ENCODE measurements at places on chromosomes 16 and 17. TPM values are rescaled to one million over a fixed set of nuclear protein-coding genes. Genes with fewer than 3 reads are reported as not detected.
A peak's percentile ranks its signal among the peaks of the same experiment; 100 is the strongest.

Gene PNMT
- total RNA-seq, result 1.1 TPM

Gene PABPN1L
- 0.23 TPM for total RNA-seq

Gene SLC47A2
- total RNA-seq, result 2.7 TPM

Gene TRAPPC2L
- 71.7 TPM for total RNA-seq

DNA sequence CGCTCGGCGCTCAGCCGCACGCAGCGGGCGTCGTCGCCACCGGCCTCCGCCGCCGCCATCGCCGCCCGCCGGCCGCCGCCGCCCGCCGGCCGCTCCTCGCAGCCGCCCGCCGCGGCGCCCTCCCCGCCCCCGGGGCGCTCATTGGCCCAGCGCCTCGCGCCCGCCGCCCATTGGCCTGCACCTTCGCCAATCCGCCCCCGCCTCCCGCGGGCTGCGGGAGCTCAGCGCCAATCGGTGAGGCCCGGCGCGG lies at the start of gene PGP:
Gene PGP, minus strand, starts transcription at position 122 of the 250 bp plus-strand sequence. Its CDS starts 63 bp downstream, at position 59.
- ATAC-seq, result no peak

DNA sequence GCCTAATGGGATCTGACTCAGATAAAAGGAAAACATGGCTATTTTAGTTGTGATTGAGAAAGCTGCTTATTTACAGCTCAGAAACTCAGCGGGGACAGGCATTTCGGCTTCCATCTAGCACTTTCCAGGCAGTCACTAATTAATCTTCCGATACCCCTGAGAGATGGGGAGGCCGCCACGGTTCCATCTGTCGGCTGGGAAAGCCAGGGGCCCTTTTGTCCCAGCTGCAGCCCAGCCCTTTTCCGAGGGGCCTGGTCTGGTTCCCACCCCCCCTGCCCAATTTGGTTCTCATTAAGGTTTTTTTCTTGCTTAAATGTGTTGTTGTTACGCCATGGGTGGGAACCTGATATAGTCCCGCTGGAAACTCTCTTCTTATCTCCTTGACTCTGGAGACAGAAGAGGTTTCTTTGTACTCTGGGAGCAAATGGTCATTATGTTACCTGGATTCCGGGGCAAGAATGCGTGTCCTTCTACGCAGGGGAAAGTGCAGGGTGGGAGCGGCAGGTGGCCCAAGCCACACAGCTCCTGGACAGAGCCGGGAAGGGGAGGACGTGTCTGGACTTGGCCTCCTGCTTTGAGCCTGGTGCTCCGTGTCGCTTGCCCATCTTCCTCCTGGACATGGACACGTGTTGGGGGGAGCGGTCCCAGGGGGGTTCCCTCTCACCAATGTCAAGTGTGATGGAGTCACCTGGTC lies 50.9 kb upstream of the GSE1 start:
- ATAC-seq, result peak; percentile 18

GRCh38 chr17:68035131-68035522 lies 408 bp upstream of the KPNA2 start:
- ATAC-seq, result peak; percentile 81

DNA sequence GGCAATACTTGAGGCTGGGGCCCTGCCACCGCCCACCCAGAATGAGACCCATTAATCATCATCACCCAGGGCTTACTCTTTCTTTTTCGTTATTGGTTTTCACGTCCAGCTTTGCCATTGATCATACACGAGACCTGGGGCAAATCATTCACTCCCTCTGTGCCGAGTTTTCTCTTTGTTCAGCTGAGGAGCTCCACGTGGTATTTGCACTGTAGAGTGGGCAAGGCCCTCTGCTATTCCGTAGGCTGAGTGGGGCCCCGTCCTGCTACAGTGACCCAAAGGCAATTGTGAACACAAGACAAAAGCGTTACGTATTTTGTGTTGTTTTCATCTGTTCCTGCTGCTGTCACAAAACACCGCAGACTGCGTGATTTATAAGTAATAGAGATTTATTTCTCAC lies 23.6 kb upstream of the CBX2 start:
- peak; percentile 76 for ATAC-seq

- no peak for ATAC-seq
Measured at GRCh38 chr17:68239632-68240366, 8.0 kb upstream of the AMZ2 start.

DNA sequence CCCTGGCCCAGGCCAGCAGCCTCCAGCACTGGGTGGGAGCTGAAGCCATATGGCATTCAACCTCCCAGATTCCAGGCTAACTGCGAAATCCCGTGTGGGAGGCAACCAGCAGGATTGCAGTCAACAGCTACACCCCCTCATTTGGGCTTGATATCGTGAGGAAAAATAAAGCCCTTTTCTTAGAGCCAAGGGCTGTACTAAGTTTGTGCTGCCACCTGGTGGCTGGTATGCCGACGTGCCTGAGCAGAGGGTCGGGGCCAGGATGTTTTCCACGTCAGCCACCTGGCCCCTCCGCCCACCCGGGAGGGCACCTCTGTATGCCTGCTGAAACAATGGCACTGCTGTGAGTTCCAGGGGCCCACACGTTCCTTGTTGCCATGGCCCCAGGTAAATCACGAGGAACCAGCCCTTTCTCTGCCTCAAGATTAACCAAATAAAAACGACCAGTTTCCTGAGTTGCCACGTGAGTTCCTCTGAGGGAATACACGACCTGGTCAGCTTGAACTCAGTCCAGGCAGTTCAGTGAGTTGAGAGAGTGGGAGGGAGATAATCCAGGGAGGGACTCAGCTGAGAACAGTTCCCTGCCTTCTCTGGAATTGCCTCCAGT lies 9.0 kb downstream of the TMEM98 start:
- ATAC-seq, result peak; percentile 72

DNA sequence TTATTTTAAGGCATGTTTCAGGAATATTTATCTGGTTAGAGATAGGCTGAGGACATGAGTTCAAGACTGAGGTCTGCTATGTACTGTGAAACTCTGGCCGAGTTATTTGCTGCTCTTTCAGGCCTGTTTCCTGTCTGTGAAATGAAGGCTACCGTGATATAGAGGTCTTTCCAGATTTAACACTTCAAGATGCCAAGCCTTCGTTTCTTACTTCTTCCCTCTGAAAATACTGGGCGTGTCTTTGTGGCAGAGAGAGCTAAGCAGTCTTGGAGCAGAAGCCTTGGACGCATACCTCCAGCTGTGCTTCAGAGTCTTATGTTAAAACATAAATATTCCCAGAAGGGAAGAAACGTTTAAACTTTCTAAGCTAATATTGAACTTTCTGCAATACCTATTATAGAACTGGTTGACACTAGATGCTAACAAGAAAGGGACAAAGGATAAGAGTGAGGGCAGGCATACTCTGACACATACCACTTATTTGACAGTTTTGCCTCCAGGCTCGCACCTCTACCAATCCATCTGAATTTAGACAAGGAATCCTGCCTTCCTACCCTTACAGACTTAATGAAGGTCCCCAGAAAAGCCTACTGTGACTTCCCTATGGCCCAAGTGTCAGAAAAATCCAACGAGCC lies 17.5 kb downstream of the WIPI1 start:
- ATAC-seq, result no peak

DNA sequence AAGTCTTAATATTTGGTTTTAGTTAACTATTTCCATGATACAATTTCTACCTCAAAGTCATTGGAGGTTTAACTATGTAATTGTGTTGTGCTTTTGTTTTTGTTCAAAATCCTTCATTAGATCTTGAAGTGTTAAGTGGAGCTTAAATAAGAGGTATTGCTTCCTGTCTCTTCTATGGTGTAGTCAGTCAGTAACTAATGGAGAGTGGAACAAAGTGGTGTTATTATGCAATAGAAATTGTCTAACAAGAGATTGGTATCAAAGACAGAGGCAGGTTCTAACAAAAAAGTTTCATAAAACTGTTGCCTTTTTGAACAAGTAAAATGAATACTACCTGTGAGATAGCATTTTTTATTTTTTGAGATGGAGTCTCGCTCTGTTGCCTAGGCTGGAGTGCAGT lies 45.2 kb downstream of the GRB7 start:
- ATAC-seq, result no peak

DNA sequence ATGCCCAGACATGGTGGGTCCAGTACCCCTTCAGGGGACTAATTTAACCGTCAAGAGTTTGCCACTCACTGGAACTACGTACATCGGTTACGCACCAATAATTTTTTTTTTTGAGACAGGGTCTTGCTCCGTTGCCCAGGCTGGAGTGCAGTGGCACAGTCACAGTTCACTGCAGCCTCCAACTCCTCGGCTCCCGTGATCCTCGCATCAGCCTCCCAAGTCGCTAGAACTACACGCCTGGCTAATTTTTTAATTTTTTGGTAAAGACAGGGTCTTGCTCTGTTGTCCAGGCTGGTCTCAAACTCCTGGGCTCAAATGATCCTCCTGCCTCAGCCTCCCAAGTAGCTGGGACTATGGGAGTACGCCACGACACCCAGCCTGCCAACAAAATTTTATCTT lies 15.6 kb downstream of the RPH3AL start:
- ATAC-seq, result no peak

- no peak for ATAC-seq
Measured at GRCh38 chr16:67255553-67256221, 6.9 kb downstream of the SLC9A5 start.

- no peak for ATAC-seq
Measured at GRCh38 chr16:9484426-9484825, 393.0 kb downstream of the HAPSTR1 start.

DNA sequence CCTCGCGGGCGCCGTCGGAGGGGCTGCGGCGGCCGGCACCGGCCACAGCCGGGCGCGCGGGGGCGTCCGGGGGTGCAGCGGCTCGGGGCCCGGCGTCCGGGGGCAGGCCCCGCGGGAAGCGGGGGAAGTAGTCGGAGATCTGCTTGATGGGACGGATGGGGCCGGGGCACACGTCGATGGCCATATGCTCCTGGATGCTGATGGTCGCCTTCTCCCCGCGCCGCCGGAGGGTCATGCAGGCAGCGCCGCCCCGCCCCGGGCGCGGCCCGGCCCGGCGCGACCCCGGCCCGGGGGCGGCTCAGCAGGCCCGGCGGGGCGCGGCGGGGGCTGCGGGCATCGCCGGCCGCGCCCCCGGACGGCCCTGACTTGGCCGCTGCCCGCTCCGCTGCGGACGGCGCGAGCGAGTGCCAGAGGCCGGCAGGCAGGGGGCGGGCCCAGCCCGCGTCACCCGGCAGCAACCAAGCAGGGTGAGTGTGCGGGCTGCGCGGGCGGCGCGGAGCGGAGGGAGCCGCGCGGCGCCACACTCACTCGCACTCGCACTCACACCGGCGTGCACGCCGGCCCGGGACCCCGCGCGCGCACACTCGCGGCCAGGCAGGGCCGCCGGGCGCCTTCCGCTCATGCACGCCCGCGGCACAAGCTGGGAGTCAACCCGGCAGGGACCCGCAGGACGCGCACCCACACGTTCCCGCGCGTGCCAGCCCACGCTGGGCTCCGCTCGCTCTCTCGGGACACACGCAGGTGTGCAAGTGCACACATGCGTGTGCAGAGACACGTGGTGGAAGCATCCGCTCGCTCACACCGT lies at the start of gene DOC2B:
Gene DOC2B, minus strand, starts transcription at position 406 of the 805 bp plus-strand sequence. Its CDS starts 171 bp downstream, at position 235.
- peak; percentile 85 for ATAC-seq

GRCh38 chr16:68284847-68285246 lies 20.5 kb downstream of the SLC7A6 start:
- no peak for ATAC-seq

DNA sequence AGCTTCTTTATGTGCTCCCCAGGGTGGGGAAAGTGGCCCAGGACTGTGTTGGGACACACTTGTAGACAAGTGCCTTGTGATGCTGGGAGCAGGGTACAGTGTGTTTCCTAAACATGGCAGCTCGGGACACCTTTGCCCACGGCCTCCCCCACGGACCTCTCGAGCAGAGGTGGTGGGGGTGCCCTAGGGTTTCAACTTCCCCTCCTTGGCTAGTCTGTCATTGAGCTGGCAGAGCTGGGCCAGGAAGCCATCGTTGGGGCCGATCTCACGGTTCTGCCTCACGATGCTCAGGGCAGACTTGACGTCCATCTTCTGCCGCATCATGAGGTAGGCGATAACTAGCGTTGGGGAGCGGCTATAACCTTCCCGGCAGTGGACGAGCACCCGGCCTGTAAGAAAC lies 9.4 kb downstream of the DUSP3 start:
- peak; percentile 11 for ATAC-seq

- no peak for ATAC-seq
Measured at GRCh38 chr17:42135664-42136653, 13.4 kb downstream of the HSPB9 start.

- ATAC-seq, result peak; percentile 28
Measured at GRCh38 chr16:89658221-89658879, 714 bp downstream of the SPATA33 start.

- no peak for ATAC-seq
Measured at GRCh38 chr16:68283801-68284598, 19.7 kb downstream of the SLC7A6 start.

- peak; percentile 32 for ATAC-seq
Measured at GRCh38 chr16:12539185-12539929, 264.3 kb downstream of the CPPED1 start.

DNA sequence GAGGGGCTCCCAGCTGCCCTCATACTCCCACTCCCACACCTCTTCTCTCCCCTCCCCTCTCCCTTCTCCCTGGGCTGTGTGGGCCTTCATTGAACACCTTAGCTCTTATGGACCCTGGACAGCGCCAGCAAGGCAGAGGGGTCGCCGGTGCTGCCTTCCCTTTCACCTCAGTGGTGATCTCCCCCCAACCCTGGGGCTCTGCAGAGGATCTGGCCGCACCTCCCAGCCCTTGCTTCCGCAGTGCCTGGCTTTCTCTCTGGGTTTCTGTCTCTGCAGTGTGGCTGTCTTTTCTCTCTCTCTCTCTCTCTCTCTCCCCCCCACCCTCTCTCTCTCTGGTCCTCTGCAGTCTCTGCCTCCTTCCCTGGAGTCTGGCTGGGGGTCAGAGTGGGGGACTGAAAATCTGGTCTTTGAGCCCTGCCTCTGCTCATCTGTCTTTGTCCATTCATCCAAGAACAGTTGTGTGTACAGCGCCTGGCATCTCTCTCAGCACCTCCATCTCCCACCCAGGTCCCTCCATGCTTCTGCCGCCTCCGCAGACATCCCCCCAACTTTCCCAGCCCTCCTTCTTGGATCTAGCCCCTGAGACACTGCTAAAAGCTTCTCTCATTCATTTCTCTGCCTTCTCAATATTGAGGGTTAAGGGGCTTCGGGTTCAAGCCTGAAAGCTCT lies 1.1 kb downstream of the SEZ6L2 start:
- ATAC-seq, result no peak

- no peak for ATAC-seq
Measured at GRCh38 chr17:9668517-9668916, 23.2 kb downstream of the USP43 start.

- ATAC-seq, result no peak
Measured at GRCh38 chr17:57679356-57679755, 65.7 kb downstream of the CCDC182 start.
